ENCODE measurements at places on chromosomes 2 and 18.

DNA sequence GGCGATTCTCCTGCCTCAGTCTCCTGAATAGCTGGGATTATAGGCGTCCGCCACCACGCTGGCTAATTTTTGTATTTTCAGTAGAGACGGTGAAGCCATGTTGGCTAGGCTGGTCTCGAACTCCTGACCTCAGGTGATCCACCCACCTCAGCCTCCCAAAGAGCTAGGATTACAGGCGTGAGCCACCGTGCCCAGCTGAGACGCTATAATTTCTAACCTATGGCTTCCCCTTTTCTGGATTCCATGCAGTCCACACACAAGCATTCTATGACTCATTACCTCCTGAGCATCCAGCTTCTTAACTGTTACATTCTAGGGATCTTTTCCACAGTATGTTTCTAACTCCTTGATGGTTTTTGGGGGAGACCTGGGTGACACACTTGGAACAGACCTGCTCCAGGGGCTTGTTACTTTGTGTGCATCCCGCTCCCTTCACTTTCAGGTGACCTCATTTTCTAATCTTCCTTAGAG, 11.8 kb upstream of the KCMF1 start:
- DNase-seq: no peak

DNA sequence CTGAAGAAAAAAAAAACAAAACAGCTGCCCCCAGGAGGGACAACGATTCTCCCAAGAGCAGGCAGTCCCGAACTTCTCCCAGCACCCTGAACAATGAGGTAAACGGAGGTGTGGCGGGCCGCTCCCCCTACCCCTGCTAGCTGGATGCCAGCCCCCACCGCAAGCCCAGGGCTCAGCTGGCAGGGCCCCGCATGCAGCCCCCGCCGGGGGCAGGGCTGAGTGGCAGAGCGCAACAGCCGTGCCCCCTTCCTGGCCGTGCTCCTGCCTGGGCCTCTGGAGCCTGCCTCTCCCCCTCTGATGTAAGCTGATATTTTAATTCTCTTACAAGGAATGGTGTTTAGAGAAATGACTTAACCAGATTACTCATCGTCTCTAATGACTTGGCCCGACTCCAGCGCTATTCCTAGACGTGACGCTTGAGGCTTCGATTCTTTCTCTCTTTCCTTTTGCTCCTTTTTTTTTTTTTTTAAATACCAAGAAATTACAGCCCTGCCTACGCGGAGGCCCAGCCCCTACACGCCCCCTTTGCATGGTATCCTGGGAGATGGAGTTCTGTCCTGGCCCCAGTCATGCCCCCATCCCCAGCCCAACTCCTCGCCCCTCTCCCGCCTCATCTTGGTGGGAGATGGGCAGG, 4.6 kb upstream of the ARID5A start:
- DNase-seq: peak; percentile 79

DNA sequence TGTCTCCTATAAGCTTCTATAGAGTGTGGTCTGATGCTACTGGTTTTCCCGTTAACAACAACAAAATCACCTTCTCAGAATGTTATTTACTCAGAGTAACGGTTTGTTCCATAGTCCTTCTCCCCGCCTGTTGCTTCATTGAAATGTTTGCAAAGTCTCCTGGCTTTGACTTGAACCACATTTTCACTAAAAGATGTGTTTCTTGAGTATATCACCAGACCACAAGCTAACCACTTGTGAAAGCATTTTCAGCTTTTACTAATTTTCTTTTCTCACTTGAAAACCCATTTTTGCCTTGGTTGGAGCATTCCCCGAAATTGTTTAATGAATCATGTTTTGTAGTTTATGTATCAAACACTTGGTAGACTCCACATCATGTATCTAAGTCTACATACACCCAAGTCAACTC, 121.2 kb downstream of the DPP4 start:
- no peak for DNase-seq

DNA sequence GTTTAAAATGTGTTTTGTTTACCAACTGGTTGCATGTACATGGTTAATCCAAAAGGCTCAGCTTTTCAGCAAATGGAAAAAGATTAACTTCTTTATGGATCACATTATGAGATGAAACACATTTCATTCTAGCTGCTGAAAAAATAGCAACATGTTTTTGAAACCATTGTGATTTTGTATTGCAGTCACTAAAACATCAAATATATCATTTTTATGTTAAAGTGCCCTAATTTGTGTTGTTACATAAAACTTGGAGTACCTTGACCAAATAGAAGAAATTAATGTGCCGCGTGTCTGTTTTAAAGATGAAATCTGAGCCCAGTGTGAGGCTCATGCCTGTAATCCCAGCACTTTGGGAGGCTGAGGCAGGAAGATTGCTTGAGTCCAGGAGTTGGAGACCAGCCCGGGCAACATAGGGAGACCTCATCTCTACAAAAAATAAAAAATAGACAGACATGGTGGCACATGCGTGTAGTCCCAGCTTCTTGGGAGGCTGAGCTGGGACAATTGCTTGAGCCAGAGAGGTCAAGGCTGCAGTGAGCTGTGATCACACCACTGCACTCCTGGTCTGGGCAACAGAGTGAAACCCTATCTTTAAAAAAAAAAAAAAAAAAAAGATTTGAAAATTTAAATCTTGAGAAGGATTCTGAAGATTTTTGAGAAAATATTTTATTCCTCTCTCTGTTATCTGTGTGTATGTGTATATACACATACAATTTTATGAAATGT, 96.6 kb downstream of the FMNL2 start:
- DNase-seq: no peak

GRCh38 chr18:51340332-51340731, 142.9 kb upstream of the MEX3C start:
- no peak for DNase-seq
